Lower leg skin (tissue), 4 donors: ENCODE measurements at places on chromosomes 11 and 22. TPM values are rescaled to one million over a fixed set of nuclear protein-coding genes. Genes with fewer than 3 reads are reported as not detected.

The CATSPER1 gene
- total RNA-seq = not detected

The SREBF2 gene
- 91.1 TPM for total RNA-seq

The PRG3 gene
- total RNA-seq = not detected

The GPHA2 gene
- total RNA-seq = not detected

The FAM83F gene
- total RNA-seq = 52.9 TPM

The IGLL1 gene
- total RNA-seq = not detected

The ELMOD1 gene
- total RNA-seq = 72.4 TPM

The CYTH4 gene
- 4.1 TPM for total RNA-seq

The ARFIP2 gene
- total RNA-seq = 59.9 TPM

The MCHR1 gene
- 0.42 TPM for total RNA-seq

The SMTNL1 gene
- not detected for total RNA-seq

The MS4A12 gene
- total RNA-seq = not detected

The C11orf52 gene
- total RNA-seq = 16.1 TPM

The SOX6 gene
- total RNA-seq = 11.7 TPM

The HIPK3 gene
- total RNA-seq = 102 TPM

The ST14 gene
- 79.3 TPM for total RNA-seq
